ENCODE measurements at places on chromosomes 7 and 10. TPM values are rescaled to one million over a fixed set of nuclear protein-coding genes. Genes with fewer than 3 reads are reported as not detected.

DNA sequence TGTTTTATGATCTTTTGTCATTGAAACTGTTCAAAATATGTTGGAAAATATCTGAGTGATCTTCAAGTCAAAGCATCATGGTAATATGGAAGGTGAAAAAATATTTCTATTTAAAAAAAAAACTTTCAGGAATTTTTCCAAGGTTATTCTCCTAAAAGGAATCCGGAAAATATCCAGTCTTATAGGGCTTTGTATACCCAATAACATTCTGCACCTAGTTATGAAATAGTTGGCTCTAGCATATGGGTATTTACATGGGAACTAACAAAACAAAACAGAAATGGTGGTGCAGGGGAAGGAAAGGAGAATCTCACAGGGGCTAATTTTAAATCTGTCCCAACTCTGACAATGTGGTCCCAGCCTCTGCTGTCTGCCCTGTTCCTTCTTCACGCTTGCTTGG is 167.1 kb upstream of the RHEB start:
- DNase-seq: no peak

DNA sequence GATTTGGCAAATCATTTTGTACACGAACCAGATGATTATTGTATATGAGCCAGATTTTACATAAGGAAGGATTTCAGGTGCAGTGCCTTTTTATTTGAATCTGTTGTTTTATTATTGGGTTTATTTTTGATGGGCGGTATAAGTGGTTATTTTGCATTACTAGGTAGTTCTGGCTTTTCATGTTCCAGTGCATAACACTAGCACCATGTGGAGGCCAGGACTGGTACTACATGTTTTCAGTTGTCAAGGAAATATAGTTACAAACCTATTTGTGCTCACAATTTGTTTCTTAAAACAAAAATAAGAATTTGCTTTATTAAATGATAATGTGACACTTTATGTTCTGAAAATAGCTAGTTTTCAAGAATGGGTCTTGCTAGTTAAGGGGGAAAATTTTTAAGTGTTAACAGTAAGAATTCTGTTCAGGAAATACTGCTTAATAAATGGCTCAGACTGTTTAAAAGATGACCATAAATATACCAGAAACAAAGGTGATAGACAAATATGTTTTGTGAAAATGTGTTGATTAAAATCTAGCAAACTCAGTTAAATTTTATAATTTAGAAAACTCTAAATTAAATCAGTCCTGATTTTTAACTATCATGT is 7.1 kb upstream of the SEMA3E start:
- DNase-seq: no peak

- DNase-seq: no peak
Measured at GRCh38 chr10:44281089-44281613, 103.7 kb downstream of the CXCL12 start.

DNA sequence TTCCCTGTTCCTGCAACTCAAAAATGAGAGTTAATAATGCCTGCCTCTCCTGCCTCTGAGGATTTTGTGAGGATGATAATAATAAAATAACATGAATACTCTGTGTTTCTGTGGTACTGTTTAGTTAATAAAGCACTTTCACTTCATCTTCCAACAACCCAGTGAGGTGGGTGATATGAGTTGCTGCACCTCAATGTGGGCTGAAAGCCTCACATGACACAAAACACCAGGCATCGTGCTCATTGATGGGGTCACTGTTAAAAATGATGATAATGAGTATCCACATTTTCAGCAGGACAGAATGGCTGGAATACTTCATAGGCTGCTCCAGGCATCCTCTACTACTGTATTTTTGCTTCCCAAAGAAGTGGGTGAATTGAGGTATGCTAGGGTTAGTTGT is 222.8 kb upstream of the NRP1 start:
- DNase-seq: no peak

The HOGA1 gene
- 0.62 TPM for total RNA-seq

The MALRD1 gene
- total RNA-seq: 3.6 TPM

- no peak for DNase-seq
Measured at GRCh38 chr10:91049988-91050360, 129.1 kb upstream of the ANKRD1 start.
